ENCODE measurements at places on chromosomes 16 and 17.

DNA sequence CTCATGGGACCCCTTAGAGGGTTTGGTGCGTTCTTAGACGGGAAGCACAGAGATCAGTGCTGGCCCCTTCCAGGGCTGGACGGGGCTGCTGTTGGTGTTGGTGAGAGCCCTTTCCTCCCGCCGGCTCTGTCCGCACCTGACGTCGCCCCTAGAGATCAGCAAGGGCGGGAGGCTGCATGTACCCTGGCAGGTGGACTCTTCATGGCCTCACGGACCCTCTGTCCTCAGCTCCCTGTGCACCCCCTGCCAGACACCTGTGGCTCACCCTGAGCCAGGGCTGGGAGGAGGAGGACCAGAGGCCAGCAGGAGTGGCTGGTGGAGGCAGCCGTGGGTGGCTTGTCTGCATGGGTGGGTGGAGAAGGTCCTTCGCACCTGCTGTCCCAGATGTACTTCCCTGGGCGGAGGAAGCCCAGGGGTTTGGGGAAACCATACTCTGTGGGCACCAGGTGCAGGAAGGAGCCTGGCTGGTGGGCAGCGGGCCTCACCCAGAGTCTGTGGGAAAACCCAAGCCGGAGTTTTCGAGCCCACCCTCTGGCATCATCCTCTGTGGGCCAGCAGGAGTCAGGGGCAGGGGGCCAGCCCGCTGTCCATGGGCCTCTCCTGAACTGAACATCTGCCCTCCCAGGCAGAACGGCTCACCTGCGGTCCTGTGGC is 348.6 kb downstream of the SEC14L1 start:
- DNase-seq = no peak

- DNase-seq = no peak
These were observed 125.1 kb downstream of the BANP start for GRCh38 chr16:88076211-88076931.

DNA sequence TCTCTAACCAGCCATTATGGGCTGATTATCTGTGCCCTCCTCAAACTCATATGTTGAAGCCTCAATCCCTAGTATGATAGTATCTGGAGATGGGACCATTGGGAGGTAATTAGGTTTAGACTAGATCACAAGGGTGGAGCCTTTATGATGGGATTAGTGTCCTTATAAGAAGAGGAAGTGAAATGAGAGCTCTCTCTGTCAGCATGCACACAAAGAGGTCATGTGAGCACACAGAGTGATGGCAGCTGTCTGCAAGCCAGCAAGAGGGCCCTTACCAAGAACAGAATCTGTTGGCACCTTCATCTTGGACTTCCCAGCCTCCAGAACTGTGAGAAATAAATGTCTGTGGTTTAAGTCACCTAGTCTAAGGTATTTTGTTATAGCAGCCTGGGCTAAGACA is 101.9 kb downstream of the PCTP start:
- no peak for DNase-seq

- no peak for DNase-seq
These were observed 51.3 kb upstream of the MRPS23 start for GRCh38 chr17:57900991-57901743.

DNA sequence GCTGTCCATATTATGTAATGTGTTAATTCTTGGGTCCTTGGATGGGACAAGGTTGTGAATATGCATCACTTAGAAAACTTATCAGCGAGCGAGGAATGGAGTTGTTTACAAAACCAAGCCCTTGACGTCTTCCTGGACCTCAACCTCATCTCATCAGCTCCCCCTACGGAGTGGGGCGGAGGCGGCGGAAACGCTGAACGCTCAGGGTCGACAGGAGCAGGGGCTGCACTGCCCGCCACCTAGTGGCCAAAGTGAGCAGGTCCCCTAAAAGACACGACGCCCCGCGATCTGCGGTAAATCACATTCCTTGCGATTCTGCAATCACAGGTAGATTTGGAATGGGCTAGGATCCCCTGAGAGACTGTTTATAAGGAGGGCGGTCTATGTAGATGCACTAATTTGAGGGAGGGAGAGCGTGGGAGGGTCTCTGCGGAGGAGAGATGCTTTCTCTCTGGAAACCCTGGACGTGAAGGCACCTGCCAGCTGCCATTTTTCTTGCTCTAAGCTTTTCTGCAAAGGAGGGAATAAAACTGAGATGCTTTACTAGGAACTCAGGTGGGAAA is 5.4 kb upstream of the ICAM2 start:
- DNase-seq = peak; percentile 79

Measured in stimulated activated CD8-positive, alpha-beta memory T cell treated with anti-CD3 and anti-CD28 coated beads, Interleukin-12 subunit alpha, Interleukin-12 subunit beta, amount 100 ng/mL, for 4 hours (primary cell).